ENCODE measurements at places on chromosomes 16 and 17.
A peak's percentile ranks its signal among the peaks of the same experiment; 100 is the strongest.

- no peak for DNase-seq
These were observed 146.3 kb upstream of the AXIN2 start for GRCh38 chr17:65707780-65708179.

- no peak for DNase-seq
These were observed 111.0 kb upstream of the CHMP6 start for GRCh38 chr17:80880648-80880985.

GRCh38 chr17:45974916-45975630 is 24.0 kb upstream of the STH start:
- no peak for DNase-seq

GRCh38 chr17:70875729-70876310 is 706.5 kb downstream of the KCNJ2 start:
- DNase-seq, result peak; percentile 66

- DNase-seq, result peak; percentile 42
These were observed at the start of gene LGALS3BP for GRCh38 chr17:78979780-78980623. Gene LGALS3BP, minus strand, starts transcription at chr17:78979923. Its CDS starts 2,732 bp downstream, at chr17:78977191.

- no peak for DNase-seq
These were observed 25.0 kb downstream of the TMEM94 start for GRCh38 chr17:75481194-75482068.

DNA sequence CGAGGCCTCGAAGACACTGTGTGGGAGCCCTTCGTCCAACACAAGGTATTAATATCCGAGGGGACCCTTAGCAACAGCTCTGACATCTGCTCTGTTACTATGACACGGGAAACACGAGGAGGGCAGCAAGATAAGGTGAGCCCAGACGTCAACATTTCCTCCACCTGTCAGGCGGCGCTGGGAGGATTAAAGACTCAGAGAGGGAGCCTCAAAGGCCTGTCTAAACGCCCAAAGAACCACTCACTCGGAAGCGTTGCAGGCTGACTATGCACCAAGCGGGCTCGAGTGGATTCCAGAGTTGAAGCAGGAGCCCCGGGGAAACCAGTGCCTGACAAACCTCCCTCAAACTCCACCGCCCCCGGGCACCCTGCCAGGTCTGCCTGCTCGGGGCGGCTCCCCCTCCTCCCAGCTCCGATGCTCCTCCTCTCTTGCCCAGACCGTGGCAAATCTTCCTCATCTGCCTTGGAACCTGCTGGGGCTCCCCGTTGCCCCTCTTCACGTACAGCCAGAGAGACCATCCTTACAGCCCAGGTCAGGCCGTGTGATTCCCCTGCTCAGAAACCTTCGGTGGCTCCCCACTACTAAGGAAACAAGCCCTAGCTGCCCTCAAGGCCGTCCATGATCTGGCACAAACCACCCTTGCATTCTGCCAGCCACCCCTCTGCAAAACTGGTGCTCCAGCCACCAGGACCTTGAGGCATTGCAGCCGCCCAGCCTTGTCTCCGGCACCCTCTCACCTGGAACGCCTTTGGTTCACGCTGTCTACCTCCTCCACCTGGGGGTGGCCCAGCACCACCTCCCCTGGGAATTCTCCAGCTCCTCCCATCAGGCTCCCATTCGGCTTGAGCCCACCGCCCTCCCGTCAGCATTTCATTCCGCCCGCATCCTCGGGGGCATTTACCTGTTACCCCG is 16.2 kb downstream of the RPH3AL start:
- DNase-seq, result no peak

GRCh38 chr16:65414284-65414984 is 292.6 kb upstream of the CDH11 start:
- no peak for DNase-seq

- DNase-seq, result no peak
These were observed 195.9 kb upstream of the CHMP6 start for GRCh38 chr17:80795754-80796153.

GRCh38 chr16:48244080-48244862 is at the start of gene LONP2:
Gene LONP2, plus strand, starts transcription at chr16:48244300. Its CDS starts 89 bp downstream, at chr16:48244389.
- DNase-seq, result peak; percentile 77
